Stimulated activated CD4-positive, alpha-beta T cell treated with anti-CD3 and anti-CD28 coated beads, Interleukin-15, amount 100 ng/mL, for 1 hour (primary cell): ENCODE measurements at places on chromosomes 1 and 21.

GRCh38 chr1:32040711-32041110 is 27.0 kb downstream of the KHDRBS1 start:
- DNase-seq = no peak

DNA sequence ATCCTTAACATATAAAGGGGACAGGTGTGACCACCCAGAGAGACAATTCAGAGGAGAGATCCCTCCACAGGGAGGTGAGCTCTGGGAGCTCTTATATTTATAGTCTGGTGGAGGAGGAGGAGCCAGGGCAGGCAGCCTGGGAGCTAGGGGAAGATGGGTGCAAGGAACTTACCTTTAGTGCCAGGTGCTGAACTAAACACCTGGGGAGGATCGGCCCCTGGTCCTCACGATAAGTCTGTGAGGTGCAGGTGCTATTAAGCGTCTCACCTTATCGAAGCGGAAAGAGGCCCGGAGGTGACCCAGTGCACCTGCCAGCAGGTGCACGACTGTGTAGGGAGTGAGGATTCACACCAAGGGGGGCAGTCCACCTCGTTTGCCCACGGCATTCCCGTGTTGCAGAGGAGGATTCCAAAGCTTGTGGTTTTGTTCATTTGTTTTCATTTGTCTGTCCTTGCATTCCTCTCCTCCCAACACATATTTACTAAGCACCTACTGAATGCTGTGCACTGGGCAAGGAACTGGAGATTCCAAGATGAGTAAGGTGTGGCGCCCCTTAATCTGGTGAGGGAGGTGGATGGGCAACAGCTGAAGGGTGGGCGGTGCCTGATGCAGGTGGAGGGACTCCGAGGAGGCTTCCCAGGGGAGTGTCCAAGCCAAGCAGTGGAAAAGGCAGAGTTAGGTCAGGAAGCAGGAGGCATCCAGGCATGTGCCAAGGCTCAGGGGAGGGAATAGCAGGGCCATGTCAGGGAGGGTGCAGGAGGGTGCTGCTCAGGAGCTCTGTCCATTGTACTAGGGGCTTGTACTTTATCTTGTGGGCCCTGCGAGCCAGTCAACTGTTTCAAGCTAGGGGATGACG is 11.5 kb downstream of the ARHGEF10L start:
- DNase-seq = no peak

DNA sequence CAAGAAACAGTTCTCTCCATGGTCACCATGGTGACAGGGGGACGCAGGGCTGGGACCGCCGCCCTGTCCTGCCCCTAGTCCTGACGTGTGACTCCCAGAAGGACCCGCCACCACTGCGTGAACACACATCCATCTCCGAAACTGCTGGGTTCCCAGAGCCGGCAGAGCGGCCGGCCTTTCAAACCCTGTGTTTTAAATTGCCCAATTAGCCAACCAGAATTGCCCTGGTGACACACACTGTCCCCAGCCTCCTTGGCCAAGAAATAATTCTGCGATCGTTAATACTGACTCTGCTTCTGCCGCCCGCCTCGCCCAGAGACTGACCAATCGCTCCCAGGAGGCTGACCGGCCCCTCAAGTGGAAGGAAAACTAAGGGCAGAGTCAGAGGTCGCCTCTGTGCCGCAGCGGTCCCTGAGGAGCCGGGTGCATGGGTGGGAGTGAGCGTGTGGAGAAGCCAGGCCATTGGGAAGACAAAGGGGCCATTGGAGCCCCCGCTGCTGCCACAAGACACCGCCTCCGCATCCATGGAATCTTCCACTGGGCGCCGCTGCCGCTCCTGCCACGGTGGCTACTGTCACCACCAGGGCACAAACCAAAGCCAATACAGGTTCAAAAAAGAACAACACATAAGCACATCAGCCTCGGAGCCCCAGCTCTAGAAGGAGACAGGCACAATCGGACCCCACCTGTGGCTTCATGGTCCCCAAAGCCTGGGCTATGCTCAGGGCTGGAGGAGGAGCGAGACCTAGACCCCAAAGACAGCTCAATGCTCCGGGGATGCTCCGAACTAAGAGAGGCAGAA is 273.2 kb downstream of the NPHP4 start:
- no peak for DNase-seq

DNA sequence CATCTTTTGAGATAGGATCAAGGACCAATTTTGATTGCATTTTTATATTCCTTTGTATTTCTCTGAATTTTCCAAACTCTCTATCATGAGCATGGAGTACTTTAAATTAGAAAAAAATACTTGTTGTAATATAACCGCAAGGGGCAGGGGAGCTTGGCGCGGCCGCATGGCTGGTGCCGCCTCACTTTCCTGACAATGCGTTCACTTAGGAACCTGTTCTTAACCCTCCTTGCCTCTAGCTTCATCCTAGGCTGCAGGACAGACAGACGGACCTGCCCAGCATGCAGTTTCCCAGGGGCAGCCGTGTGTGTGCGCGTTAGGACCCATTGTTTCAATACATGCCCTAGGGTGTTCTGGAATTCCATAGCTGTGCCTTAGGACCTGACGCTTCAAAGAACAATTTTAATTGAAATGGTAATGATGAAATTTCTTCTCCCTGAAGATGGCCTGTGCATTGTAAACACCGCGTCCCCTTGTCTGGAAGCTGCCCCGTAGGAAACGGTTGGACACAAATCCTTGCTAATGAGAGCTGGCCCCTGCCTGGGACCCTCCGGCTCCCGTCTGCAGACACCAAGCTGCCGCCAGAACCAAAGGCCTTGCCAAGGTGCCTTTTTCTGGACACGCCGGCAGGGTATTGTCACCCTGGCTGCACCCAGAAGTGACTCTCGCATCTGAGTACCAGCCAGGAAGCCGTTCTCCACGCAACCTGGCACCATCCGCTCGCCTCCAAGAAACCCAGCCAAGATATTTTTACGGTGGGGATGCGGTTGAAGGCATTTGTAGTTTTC is 466.4 kb downstream of the NPHP4 start:
- no peak for DNase-seq

DNA sequence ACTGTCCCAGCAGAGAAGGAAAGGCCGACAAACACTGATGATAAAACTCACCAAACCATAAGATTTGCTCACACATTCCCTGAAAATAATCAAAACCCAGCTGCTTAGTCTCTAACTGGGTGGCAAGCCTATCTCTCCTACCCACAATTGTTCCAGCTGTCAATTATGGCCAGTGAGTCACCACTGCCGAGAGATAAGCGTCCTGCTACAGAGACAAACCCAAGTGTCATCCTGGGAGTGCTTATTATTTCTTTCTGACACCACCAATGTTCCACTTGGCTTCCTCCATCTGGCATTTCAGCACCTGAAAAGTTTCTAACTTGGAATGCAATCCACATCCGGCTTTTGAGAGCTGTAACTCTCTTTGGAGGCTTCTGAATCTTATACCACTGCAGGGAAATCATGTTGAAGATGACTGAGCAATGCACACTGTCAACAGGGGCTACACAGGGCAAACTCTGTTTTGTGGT is 51.5 kb upstream of the VAV3 start:
- no peak for DNase-seq

GRCh38 chr21:24204641-24205040 is 1402.6 kb downstream of the MRPL39 start:
- DNase-seq = no peak

DNA sequence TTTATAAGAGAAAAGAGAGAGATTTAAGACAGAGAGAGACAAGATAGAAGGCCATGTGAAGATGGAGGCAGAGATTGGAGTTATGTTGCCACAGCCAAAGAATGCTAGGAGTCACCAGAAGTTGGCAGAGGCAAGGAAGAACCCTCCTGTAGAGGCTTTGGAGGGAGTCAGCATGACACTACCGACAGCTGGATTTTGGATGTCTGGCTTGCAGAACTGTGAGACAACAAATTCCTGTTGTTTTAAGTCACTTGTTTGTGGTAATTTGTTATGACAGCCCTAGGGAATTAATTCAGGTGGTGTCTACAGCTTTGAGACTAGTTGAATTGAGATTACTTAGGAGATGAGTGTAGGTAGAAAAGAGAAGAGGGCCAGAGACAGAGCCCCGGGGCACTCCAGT is 158.5 kb downstream of the DNM3 start:
- DNase-seq = no peak

DNA sequence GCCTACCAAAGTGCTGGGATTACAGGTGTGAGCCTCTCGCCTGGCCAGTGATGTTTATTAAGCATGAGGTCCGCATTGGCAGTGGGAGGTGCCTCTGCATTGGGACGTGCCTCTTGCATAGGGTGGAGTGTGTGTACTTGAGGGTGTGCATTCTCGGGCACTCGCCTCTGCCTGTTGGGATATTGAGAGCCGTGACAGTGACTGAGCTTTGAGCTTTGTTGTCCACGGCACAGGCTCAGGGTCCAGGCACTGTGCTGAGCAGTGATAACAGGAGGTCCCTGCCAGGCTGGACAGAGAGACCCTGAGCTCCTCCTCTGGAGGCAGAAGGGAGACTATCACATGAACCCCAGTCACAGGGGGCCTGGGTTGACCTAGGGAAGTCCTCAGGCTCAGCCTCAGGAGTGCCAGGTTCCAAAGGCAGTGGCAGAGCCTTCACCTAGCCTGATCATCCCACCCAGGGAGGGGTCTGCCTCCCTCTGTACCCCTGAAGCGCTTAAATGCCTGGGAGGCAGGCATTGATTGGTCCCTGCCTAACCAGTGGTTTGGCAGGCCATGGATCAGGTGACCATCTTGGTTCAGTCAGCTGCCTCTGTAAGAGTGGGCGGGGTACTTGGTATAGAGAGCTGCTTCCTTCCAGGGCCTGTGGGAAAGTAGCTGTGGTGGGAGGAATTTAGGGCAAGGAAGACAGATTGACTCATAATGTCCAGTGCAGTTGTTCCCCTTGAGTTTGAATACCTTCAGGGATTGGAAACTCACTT is 213.8 kb upstream of the TMEM51 start:
- no peak for DNase-seq

- no peak for DNase-seq
Measured at GRCh38 chr1:160143695-160144094, 7.7 kb upstream of the ATP1A4 start.

GRCh38 chr1:75010547-75010946 is 123.6 kb upstream of the LHX8 start:
- no peak for DNase-seq

DNA sequence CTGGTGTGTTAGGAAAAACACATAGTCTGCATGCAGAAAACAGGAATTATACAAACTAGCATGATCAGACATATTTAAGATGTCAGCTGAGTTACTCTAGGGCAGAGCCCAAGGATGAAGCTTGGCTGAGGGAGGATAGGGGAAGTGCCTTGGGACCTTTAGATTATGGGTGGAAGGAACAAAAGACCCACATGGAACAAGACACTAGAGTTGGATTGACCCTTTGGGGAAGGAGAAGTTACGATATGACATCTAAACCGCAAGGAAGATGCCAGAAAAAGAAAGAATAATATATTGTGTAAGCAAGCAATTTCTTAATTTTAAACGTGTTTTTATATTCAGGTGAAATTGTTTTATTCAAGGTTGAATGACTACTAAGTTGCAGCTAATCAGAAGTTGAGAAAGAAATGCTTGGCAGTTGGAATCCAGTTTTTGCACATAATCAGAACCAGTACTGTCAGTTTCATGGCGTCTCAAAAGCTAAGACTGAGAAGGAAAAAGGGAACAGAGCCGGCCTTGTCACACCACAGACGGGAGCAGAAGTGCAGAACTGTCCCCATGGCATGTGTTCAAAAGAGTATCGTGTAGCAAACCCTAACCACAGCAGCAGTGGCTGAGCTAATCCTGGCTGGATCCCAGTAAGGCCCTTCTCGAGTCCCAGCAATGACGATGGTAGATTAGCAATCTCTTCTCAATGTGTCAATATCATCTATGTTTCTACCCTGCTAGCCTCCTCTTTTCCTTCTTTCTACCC is 31.2 kb upstream of the IFNAR2 start:
- no peak for DNase-seq

- DNase-seq = no peak
Measured at GRCh38 chr1:231690059-231690458, 63.5 kb downstream of the DISC1 start.
